ENCODE measurements at places on chromosomes 12 and 14. TPM values are rescaled to one million over a fixed set of nuclear protein-coding genes. Genes with fewer than 3 reads are reported as not detected.

- DNase-seq, result no peak
- H3K4me3 ChIP-seq, result no peak overlapping the region
- H3K4me1 ChIP-seq, result no peaks in the 10 kb centered on the region
Measured at GRCh38 chr12:28602786-28603185, 412.5 kb downstream of the CCDC91 start.

GRCh38 chr12:15152868-15153267 lies 68.3 kb downstream of the RERG start:
- H3K27me3 ChIP-seq, result no peaks in the 10 kb centered on the region
- no peak for DNase-seq
- H3K4me3 ChIP-seq, result no peak overlapping the region
- no peaks in the 10 kb centered on the region for H3K4me1 ChIP-seq
- no peak overlapping the region for H3K27ac ChIP-seq

GRCh38 chr12:8697476-8698131 lies at the start of gene RIMKLB:
Gene RIMKLB, plus strand, starts transcription at chr12:8697991. Its CDS starts 15,876 bp downstream, at chr12:8713867.
- H3K36me3 ChIP-seq, result peaks cover 13% of the 10 kb centered on the region
- H3K4me1 ChIP-seq, result no peaks in the 10 kb centered on the region
- H3K27me3 ChIP-seq, result no peaks in the 10 kb centered on the region

DNA sequence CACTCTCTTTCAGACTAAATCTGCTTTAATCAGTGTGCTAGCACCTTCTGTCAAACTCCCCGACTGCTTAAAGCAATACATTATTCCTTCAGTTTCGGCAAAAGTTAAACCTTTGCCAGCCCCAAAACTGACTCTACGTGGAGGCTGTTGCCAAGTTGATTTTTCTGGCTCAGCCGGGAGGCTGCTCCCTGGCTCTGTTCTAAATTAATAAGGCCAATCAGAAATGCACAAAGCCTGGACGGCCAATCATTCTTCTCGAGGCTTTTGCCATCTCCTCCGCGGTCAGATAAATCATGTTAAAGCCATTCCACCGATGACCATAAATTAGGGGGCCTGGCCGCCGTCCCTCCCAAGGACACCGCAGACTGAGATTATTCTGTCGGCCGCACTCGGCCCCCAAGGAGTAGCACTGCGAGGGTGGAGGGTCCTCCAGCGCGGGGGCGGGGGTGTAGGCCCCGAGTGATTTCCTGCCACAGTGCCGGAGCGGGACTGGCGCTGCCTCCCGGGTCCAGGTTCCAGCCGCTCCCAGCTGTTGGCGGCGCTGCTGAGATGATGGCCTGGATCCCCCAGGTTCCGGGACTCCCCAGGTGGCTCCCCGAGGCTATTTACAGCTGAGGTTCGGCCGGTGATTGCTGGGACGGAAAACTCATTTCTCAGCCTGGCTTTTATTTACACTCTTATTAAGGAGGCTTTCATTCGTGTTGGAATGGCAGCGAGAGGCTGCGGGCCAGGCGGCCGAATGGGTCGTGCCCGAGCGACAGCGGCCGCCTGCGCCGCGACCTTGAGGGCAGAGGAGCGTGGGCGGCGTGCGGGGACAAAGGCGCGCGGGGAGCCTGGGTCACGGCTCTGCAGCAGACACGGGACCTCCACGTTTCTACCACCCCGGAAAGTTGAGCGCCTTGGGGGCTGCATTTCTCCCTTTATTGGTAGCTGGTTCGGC lies 165.1 kb downstream of the MON2 start:
- H3K36me3 ChIP-seq, result no peaks in the 10 kb centered on the region
- H3K27me3 ChIP-seq, result peaks cover 4% of the 10 kb centered on the region
- peak overlapping the region; percentile 74 for H3K4me3 ChIP-seq
- peaks cover 6% of the 10 kb centered on the region for H3K4me1 ChIP-seq
- peak; percentile 79 for DNase-seq

- no peaks in the 10 kb centered on the region for H3K36me3 ChIP-seq
- H3K27ac ChIP-seq, result no peak overlapping the region
- no peak overlapping the region for H3K4me3 ChIP-seq
- DNase-seq, result no peak
- no peaks in the 10 kb centered on the region for H3K27me3 ChIP-seq
- H3K4me1 ChIP-seq, result no peaks in the 10 kb centered on the region
Measured at GRCh38 chr12:23066095-23066494, 441.1 kb downstream of the ETNK1 start.

DNA sequence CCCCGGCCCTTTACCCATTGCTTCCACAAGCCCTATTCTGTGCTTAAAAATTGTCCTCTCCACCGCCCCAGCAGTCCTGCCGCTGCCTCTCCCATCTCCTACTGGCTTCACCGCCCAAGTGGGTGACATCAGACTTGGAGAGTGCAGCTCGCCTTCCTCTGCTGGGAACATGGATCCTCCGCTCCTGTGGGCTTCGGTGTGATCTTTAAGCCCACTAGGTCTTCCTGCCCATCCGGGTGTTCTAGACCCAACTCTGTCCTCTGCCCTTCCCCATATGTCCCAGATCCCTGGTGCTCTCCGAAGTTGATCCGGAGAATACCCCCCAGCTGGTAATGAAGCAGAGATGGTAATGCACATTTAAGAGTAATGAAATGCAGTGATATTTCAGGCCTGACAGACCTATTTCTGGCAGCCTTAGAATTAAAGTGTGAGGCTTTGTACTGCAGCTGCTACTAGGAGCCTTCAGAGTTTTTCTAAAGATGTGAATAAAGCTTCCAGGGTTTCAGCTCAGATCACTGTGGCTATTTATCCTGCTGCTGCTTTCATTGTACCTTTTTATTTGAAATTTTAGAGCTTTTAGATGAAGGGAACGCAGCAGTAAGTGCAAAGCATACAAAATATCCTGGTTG lies 22.9 kb upstream of the CTDSP2 start:
- H3K27me3 ChIP-seq, result no peaks in the 10 kb centered on the region
- no peak overlapping the region for H3K27ac ChIP-seq
- no peak for DNase-seq
- no peak overlapping the region for H3K4me3 ChIP-seq
- H3K36me3 ChIP-seq, result 0 out of 2 replicates have a peak, but pooled peaks cover 3% of the 10 kb centered on the region
- H3K4me1 ChIP-seq, result no peaks in the 10 kb centered on the region

- H3K36me3 ChIP-seq, result no peaks in the 10 kb centered on the region
- no peaks in the 10 kb centered on the region for H3K4me1 ChIP-seq
- no peak for DNase-seq
- no peak overlapping the region for H3K4me3 ChIP-seq
Measured at GRCh38 chr12:63966606-63966975, 122.1 kb downstream of the SRGAP1 start.

DNA sequence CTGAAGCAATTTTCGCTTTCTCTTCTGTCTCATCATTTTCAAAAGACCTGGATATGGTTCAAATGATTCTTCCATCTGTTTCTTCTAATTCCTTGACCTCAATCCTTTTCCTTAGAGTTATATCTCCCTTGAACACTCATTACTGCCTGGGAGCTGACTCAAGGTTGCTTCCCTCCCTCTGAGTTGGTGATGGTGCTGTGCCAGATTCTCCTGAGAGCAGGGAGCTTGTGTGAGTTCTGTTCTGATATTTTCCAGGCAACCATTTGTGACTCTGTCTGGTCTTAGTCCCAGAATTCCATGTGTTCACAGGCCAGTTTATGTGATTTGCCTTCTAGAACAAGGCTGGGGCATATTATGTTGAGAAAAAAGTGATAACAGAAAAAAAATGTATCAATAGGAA lies 505.1 kb upstream of the SYT1 start:
- H3K4me3 ChIP-seq, result no peak overlapping the region
- no peaks in the 10 kb centered on the region for H3K4me1 ChIP-seq
- H3K27me3 ChIP-seq, result no peaks in the 10 kb centered on the region
- no peak for DNase-seq

The RASSF9 gene
- 0.04 TPM for total RNA-seq
